ENCODE measurements at places on chromosomes 6 and 20.

GRCh38 chr6:90328004-90328403, 31.4 kb upstream of the BACH2 start:
- no peak for DNase-seq

DNA sequence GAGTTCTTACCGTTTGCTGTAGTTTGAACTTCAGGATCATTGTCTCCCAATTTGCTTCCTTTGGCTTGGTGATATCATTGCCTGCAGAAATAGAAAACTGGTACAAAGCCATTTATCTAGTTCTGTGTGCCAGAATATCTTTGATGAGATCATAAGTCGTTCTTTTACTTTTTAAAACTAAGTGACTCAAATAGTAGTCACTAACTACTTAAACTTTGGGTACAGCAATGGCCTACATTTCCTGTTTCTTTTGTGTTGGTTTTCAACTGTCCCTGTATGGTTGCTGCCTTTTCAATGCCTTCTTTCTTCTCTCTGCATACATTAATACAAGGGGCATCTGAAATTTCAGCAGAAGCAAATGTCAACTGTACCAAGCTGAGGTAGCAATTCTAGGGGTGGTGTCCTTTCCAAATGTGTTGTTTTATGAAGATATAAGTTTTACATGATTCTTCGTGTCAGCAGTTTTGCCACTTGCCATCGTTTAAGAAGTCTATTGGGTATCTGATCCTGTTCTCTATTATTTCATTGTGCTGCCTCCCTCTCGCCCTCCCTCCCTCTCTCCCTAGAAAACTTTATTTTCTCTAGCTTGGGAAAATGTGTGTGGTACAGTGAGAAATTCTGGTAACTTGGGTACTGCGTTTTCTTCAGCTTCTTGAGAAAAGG, 238.5 kb downstream of the FARS2 start:
- DNase-seq = no peak

DNA sequence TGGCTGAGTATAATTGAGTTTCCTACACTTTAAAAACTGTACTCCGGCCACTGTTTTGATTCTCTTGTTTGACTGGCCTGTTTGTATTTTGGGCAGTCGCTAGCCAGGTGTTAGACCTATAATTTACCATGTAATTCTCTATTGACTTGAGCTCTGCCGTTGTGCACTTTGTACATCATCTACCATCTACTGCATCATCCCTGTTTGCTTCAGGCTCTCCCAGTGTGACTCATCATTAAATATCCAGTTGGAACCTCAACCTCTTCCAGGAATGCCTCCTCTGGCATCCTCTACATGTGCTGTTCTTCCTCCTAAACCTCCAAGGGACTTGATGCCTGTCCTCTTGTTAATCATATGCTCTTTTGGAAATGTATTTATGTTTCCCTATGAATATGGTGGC, 72.3 kb downstream of the FARS2 start:
- no peak for DNase-seq

GRCh38 chr6:10409731-10410206, 5.1 kb downstream of the TFAP2A start:
- DNase-seq = no peak

DNA sequence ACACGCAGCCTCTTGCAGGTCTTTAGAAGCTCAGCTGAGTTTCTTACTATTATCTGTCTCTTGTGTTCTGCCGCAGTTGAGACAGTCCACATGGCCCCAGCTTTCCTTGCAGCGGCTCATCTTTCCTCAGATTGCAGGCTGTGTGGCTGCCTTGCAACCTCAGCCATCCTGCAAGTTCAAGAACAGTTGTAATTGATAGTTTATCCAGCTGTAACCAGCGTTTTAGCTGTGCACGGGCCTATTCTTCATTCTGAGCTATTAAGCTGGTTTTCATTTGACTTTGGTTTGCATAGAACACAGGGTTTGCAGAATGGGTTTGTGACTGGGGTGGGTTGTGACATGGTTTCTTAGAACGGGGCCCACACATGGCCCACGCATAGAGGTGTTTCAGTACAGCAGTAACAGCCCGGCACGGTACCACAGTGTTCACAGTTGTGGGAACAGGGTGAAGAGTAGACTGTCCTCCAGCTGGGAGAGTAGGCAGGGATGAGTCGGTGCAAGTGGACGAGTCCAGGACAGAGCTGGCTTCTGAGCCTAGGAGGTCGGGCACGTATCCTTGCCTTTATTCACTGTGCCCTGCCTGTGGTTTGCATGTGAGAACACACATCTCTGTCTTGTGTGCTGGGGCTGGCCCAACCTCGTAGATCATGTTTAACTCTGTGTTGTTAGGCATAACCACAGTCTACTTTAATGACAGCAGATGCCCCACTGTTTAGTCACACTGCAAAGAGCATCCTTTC, 89.2 kb downstream of the RPP40 start:
- no peak for DNase-seq

- no peak for DNase-seq
Measured at GRCh38 chr20:54197621-54198604, 10.0 kb upstream of the PFDN4 start.

- DNase-seq = no peak
Measured at GRCh38 chr6:39266782-39267355, 37.6 kb upstream of the KCNK5 start.

DNA sequence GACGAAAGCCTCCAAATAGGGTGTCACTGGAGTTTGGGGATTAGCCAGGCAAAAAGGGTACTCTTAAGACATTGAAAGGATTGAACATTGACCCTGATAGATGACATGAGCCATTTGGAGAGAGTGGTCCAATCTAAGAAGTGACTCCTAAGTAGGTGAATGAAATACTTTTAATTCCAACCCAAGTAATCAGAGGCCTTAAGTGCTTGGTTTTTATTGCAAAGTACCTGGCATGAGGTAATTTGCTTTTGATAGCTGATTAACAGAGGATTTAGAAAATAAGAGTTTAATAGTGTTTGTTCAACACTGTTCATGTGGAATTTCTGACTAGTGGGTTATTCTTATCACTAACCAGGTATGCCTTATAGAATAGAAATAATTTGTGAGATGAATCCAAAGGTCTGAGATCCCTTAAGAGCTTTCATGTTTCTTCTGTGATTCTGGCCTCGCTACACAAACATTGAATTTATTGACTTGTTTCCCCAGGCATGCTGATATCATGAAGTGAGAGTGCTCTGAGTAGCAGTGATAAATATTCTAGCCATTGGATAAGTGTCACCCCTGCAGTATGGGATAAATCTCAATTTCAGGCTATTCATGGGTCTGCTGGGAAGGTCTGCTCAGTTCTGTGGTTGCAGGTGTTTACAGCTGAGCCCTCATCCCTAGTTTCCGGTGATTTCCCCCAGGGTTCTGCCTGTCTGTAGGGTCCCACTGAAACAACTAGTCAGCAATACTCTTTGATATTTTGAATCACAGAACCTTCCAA, 6.5 kb downstream of the NCOA7 start:
- no peak for DNase-seq

DNA sequence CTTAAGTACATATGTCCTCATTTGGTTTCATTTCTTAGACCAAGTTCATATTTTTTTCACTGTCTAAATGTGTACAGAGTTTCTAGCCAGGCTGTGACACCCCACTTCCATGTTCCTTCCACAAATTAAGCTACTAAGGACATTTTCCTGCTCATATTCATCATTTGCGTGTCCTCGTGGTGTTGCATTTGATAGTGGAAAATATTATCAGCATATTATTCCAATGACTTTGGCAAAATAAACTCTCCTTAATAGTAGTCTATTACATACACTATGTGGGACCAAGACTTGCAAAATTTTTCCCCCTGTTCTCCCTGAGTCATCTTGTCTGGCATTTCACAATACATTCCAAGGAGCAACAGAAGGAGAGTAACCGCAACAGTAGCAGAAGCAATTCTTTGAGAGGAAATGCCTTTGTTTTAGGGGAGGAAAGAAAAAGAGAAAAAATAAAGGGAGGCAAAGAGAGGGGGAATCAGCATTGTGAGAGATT, 599.2 kb downstream of the COL12A1 start:
- peak; percentile 33 for DNase-seq

DNA sequence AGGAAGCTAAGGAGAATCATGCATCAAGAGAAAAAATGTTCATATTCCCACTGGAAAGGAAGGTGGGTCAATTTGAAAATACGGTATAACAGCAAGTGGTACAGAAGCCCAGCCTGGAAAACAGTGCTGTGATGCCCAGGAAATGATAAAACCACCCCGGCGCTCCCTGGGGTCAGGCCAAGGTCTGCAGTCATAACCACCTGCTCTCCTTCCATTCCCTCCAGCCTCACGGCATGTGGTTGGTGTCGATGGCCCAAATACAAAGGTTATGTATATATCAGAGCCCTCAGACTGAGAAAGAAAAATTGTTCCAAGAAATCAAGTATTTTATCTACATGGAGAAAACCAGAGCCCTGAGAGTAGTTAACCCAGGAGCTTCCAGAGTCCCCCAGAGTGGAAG, 208.1 kb upstream of the CDYL start:
- no peak for DNase-seq

DNA sequence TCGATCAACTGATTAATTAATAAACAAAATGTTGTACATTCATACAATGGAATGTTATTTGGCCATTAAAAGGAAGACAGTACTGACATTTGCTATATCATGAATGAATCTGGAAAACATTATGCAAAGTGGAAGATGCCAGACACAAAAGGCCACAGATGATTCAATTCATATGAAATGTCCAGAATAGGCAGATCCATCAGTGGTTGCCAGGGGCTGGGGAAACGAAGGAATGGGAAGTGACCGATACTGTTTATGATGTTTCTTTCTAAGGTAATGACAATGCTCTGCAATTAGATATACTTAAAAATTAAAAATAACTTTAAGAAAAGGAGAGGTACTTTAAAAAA, 37.2 kb downstream of the ELOVL5 start:
- no peak for DNase-seq

GRCh38 chr20:31875671-31876070, 5.2 kb downstream of the TTLL9 start:
- no peak for DNase-seq

- DNase-seq = no peak
Measured at GRCh38 chr6:52303178-52303577, 18.6 kb upstream of the MCM3 start.

GRCh38 chr6:126002755-126003679, 16.7 kb downstream of the TRMT11 start:
- peak; percentile 59 for DNase-seq

DNA sequence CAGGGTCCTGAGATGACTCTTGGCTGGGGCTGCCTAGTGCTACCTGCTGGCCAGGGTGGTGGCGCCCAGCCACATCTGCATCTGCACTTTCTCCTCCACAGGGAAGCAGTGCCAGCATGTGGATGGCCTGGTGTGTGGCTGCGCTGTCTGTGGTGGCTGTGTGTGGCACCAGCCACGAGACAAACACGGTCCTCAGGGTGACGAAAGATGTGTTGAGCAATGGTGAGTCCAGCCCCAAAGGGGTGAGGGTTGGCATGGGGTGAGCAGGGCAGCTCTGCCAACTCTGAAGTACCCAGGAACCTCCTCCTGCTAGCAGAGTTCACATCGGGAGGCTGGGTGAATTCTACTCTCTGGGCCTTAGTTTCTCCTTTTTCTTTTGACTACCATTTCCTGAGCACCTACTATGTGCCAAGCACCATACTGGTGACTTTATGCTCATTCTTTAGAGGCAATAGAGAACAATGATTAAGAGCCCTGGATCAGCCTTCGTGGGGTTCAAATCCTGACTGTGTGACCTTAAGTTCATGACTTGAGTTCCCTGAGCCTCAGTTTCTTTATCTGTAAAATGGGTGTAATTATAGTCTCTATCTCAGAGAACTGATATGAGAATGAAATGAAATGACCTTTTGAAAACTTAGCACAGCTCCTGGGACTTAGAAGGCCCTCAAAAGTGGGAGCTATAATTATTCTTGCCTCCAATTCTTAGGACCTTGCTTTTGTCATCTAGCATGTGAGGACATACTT, 2.1 kb downstream of the BPIFB4 start:
- DNase-seq = no peak

DNA sequence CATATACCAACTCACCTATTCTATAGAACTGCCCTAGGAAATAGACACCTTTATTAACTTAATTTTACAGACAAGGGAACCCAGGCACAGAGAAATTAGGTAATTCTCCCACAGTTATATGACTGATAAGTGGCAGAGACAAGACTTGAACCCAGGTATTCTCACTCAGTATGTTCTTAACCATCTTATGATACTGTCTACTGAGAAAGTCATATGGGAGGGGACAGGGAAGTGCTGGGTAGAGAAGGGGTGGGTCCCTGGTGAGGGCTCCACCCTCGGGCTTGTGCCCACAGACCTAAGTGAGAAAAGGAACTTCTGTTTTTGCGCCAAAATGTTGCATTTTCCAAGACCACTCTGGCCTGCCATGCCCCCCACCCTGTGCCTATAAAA, 123.5 kb downstream of the RNF144B start:
- no peak for DNase-seq

DNA sequence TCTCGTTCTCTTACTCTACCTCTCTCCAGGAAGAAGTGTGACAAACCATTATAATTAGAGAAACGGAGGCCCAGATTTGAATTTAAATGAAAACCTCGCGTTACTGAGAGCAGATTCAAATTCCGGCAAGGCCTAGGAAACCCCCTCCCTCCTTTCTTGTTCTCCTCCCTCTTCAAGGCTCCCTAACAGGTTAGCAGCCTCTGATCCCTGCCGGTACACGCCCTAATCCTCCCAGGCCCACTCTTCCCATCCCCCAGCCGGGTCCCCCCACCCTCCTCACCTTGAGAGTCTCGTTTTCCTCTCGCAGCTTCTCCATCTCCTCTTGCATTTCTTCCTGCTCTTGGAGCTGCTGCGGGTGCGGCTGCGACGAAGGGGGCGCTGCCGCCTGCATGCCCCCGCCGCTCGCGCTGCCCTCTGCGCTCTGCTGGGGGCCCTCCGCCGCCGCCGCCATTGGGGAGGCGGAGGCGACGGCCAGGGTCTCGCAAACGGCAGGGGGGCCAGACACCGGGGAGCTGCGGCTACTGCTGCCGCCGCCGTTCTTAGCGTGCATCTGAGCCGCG, 3.8 kb downstream of the MTCL3 start:
- DNase-seq = no peak

- DNase-seq = peak; percentile 91
Measured at GRCh38 chr20:4961746-4962145, 39.6 kb downstream of the SLC23A2 start.

DNA sequence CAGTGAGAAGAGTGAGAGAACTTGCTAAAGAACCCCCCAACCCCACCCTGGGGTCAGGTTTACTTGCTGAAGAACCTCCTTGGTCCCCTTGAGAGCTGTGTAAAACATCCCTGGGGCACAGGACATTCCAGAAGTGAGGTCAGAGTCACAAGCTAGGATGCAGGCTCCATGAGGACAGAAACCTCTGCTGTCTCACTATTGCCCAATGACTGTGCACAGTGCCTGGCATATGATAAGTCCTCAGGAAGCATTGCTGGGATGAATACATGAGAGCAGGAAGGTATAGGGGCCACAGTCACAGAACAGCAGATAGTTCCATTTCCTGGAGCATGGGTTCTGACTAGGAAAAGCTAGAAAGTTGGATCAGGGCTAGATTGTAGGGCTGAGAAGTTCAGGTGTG, 18.4 kb downstream of the NT5E start:
- peak; percentile 88 for DNase-seq

- no peak for DNase-seq
Measured at GRCh38 chr20:37102571-37102970, 6.8 kb upstream of the RBL1 start.
